ENCODE measurements at places on chromosomes 7 and 10.

- DNase-seq = no peak
Measured at GRCh38 chr7:11341285-11341944, 367.7 kb downstream of the PHF14 start.

DNA sequence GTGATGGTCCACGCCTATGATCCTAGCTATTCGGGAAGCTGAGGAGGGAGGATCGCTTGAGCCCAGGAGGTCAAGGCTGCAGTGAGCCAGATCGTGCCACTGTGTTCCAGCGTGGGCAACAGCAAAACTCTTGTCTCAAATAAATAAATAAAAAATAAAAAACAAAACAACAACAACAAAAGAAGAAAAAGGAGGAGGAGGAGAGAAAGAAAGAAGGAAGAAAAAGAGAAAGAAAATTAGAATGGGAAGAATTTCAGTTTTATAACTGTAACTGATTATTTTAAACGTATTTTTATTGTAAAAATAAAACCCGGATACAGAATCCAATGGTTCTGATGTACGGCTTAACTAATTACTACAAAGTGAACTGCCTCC lies 37.2 kb upstream of the PSAP start:
- no peak for DNase-seq

GRCh38 chr10:44572146-44572545 lies 187.2 kb upstream of the CXCL12 start:
- DNase-seq = no peak

DNA sequence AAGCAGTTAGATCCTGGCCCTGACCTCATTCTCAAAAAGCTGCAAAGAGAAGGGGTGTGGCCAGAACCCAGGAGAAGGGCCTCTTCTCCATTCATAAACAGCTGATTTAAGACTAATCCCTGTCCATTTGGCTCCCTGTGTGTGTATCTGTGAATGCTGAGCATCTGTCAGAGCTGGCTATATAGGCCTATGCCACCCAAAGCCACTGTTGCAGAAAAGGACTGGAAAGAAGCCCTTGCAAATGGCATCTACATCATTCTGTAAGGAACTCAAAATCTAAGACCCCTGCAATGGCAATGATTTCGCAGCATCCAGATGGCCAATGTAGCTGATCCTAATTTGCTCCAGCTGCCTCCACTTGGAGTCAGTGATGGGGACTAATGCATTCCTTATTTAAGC lies 384.5 kb downstream of the KCNMA1 start:
- DNase-seq = no peak

DNA sequence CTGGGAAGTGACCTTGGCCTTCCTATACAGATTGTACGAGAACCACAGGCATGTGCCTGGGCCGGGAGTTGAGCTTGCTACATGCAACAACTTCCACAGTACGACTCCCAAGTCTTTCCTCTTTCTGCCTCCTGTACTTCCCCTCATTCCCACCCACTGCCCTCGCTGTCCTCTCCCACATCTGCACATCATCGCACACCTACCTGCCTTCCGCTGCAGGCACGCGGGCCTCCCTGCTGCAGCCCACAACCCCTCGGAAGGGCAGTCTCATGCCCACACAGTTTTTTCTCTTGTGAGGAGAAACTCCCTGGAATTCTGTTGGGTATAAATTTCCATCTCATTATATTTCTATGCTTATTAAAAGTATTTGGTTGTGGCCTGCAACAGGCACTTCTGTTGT lies 117.2 kb downstream of the ACTR3B start:
- no peak for DNase-seq

DNA sequence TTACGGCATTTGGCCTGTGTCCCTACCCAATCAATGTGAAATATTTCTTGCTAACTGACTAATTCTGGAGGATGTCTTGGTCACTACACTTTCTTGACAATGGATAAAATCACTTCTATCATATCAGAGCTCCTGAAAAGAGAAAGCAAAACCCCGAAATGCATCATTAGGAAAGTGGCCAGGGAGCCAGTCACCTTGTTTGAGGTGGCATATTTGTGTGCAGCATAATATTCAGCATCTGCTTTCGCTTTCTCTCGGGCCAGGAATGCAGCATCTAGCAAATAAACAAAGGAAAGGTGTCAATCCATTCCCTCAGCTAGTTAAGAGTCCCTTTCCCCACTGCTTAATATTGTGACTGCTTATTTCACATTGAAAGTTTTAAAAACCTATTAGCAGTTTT lies 31.2 kb downstream of the ERLIN1 start:
- DNase-seq = no peak

GRCh38 chr7:131031099-131031868 lies 296.4 kb upstream of the MKLN1 start:
- DNase-seq = no peak

DNA sequence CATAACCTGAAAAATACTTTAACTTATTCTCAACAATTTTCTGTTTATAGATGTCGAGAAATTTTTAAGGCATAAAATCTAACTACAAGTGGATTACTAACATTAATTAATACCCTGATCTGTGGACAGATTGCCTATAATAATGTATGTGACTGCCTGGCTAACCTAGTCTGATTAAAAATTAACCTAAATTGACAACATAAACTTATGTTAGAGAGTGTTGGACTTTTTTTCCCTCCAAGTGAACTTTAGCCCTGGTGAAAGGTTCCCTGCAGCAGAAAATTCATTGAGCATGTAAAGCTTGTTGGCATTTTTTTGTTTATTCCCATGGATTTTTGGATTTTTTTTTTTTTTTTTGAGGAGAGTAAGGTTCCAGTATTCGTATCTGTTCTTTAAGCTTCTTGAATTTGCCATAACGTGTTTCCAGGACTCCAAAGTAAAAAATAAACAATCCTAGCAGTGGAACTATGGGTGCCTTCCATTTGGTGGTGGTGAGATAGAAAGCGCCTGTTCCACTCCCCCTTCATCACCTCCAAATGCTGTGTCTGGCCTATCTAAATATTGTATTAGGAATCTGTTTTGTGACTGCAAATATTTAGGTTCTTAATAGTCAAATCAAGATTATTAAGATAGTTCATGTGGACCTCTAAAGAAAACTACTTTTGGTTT lies 36.1 kb downstream of the NET1 start:
- DNase-seq = no peak

- no peak for DNase-seq
Measured at GRCh38 chr7:3861386-3861785, 560.3 kb downstream of the SDK1 start.

GRCh38 chr10:28200775-28201174 lies 102.1 kb downstream of the MPP7 start:
- DNase-seq = no peak

- no peak for DNase-seq
Measured at GRCh38 chr10:32317795-32318357, 29.1 kb downstream of the EPC1 start.
